Activated CD8-positive, alpha-beta T cell treated with anti-CD3 and anti-CD28 coated beads for 36 hours (primary cell): ENCODE measurements at places on chromosomes 1 and 21. TPM values are rescaled to one million over a fixed set of nuclear protein-coding genes. Genes with fewer than 3 reads are reported as not detected.

The CYP4X1 gene
- not detected for total RNA-seq

The PTPN22 gene
- 54.0 TPM for total RNA-seq

The TNFRSF9 gene
- 214 TPM for total RNA-seq

The FCER1G gene
- total RNA-seq, result 0.81 TPM

GRCh38 chr1:10704368-10704882 lies 92.0 kb downstream of the CASZ1 start:
- H3K36me3 ChIP-seq, result no peaks in the 10 kb centered on the region
- H3K4me1 ChIP-seq, result no peaks in the 10 kb centered on the region
- H3K4me3 ChIP-seq, result no peak overlapping the region
- no peaks in the 10 kb centered on the region for H3K27me3 ChIP-seq
- H3K27ac ChIP-seq, result no peak overlapping the region

The AUNIP gene
- total RNA-seq, result 8.8 TPM

DNA sequence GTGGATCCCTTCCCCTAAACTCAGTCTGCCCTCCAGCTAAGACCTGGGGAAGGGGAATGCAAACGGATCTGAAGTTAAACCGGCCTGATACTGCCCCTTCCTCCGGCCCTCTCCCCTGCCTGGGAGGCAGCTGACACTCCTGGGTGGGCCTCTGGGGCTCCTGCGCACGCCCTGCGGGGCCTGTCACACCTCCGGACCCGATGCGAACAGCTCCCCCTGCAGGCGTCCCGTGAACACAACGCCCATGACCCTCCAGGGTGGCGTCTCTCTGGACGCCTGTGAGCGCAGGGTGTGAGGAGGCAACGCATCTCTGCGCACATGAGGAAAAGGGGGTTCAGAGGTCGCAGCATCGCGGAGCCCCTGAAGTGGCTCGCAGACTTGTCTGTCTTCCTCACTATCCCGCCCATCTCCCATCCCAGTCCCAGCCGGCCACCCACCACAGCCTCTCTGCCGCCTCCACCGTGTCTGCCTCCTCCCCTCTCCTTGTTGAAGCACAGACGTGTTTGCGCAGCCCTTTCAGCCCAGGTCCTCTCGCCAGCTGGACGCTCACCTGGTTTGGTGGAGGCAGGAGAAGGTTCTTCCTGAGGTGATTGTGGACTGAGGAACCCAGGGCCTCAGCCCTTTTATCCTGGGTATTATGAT lies 421 bp upstream of the LCE3A start:
- H3K4me3 ChIP-seq, result no peak overlapping the region
- peak; percentile 41 for DNase-seq
- peaks cover 18% of the 10 kb centered on the region for H3K27me3 ChIP-seq
- no peak overlapping the region for H3K27ac ChIP-seq
- H3K4me1 ChIP-seq, result peaks cover 3% of the 10 kb centered on the region
